ENCODE measurements at places on chromosomes 4 and X. TPM values are rescaled to one million over a fixed set of nuclear protein-coding genes. Genes with fewer than 3 reads are reported as not detected.

DNA sequence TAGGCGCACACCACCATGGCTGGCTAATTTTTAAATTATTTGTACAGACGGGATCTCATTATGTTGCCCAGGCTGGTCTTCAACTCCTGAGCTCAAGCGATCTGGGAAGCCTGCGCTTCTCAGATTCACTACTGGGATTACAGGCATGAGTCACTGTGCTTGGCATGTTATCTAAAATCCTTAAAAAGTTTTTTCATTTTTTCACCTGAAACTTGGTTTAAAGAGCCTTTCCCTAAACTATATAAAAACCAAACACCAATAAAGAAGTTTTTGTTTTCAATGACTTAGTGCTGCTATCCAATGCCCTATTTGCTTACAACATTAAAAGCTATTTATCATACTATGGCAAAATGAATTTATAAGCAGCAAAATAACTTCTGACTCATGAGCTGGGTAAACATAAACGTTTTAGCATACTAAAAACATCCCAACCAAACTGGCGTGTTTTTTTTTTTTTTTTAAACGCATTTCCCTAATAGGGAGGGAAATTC is 127.8 kb downstream of the UBE2K start:
- no peaks in the 10 kb centered on the region for H3K27me3 ChIP-seq
- peaks cover 13% of the 10 kb centered on the region for H3K4me1 ChIP-seq
- H3K4me3 ChIP-seq: no peak overlapping the region

- no peaks in the 10 kb centered on the region for H3K4me1 ChIP-seq
- H3K27me3 ChIP-seq: no peaks in the 10 kb centered on the region
- no peaks in the 10 kb centered on the region for H3K36me3 ChIP-seq
- H3K4me3 ChIP-seq: no peak overlapping the region
Measured at GRCh38 chr4:40969501-40969900, 219.7 kb downstream of the NSUN7 start.

Gene MAMLD1
- total RNA-seq: not detected

DNA sequence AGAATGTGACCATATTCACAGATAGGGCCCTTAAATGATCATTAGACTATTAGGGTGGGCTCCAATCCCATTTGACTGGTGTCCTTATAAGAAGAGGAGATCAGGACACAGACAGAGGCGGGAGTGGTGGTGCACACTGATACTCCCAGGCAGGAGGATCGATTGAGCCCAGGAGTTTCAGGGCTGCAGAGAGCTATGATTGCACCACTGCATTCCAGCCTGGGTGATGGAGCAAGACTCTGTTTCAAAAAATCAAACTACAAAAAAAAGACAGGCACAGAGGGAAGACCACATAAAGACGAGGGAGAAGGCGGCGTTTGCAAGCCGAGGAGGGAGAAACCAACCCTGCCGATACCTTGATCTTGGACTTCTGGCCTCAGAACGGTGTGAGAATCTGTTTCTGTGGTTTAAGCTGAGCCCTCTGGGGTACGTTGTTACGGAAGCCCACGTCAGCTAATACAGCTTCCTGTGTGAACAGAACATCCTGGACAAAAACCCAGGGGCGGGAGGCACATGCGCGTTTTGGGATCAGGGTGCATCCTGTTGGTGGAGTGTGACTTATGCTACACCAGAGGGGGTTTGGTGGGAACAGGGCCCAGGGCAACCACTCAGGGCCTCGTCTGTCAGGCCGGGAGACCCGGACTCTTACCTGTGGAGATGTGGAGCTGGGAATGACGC is 211.8 kb upstream of the PSAPL1 start:
- DNase-seq: peak; percentile 42
- H3K4me1 ChIP-seq: peaks cover 44% of the 10 kb centered on the region
- H3K4me3 ChIP-seq: no peak overlapping the region
- no peaks in the 10 kb centered on the region for H3K36me3 ChIP-seq
- H3K27me3 ChIP-seq: no peaks in the 10 kb centered on the region
- no peak overlapping the region for H3K27ac ChIP-seq

Data from HepG2 (cell line).